ENCODE measurements at places on chromosomes 2 and 18.

DNA sequence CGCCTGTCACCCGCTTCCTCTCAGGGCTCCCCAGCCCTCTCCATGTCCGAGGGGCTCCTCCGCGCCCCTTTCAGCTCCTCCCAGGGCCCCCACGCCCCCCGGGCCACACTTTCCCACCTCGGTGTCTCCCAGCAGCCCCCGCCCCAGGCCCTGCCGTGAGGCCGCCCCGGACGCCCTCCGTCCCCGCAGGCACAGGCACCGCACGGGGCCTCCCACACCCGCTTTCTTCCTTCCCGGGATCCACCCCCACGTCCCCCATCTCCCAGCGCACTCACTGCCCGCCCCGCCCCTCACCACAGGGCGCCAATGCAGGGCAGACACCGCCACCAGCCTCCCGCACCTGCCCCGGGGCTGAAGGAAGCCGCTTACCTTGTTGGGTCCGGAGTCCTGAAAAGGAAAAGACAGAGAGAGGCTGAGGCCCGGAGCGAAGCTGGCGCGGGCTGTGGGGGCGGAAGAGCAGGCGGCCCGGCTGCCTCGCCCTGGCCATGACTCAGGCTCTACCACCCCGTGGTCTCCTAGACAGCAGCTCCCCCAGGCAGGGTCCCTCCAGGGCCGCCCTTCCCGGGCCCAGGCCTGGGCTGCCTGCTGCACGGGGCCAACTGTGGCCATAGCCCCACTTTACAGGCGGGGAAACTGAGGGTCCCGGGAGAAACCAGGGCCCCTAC lies 37.7 kb downstream of the KIF1A start:
- DNase-seq: no peak

DNA sequence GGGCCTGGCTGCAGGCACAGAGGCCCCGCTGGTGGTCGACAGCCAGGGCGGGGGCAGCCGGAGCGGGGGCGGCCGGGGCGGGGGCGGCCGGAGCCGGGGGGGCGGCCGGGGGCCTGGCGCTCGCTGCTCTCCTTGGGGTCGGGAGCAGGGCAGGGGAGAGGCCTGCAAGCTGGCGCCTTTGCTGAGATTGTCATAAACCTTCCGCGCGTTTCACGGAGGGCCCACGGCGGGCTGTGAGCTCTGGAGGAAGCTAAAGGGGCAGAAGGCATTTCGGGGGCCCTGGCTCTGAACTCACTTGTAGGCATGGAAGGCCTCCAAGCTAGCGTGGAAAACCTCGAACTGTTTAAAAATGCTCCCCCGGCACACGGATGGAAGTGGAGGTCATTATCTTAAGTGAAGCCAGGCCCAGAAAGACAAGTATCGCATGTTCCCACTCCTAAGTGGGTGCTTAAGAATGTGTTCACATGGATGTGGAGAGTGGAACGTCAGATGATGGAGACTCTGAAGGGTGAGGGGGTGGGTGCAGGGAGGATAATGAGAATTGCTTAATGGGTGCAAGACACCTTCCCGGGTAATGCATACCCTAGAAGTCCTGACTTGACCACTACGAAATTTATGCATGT lies 629 bp downstream of the PRELID3A start:
- DNase-seq: no peak

GRCh38 chr2:26632624-26633185 lies 8.5 kb downstream of the CIB4 start:
- no peak for DNase-seq

GRCh38 chr2:177952151-177952550 lies 120.4 kb downstream of the PDE11A start:
- no peak for DNase-seq
